ENCODE measurements at places on chromosomes 12 and 14.

DNA sequence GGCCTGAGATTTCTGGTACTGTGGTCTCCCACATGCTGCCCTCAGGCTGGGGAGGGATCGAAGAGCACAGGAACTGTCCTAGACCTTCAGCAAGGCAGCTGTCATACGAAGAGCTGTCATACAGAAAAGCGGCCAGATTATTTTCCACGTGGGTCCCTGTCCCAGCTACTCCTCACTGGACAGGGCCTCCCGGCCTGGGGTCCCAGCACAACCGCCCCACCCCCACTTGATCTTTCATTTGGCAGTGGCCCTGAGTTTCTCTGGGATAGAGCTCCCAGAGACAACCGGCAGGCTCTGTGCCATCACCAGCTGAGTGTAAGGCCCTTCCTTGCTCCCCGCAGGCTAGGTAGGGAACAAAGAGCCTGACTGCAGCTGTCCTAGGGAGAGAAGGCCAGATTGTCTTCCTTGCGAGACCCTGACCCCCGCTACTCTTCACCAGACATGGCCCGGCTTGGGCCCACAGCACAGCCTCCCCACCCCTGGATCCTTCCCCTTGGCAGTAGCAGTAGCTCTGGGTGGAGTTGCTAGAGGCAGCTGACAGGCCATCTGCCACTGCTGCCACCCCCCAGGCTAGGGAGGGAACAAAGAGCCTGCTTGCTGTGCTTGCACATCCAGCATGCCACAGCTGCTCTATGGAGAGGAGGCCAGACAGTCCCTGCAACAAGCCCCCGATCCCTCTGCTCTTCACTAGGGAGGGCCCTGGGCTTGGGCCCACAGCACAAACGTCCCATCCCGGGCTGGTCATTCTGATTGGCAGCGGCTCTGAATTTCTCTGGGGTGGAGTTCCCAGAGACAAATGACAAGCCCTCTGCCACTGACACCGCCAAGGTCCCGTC lies 3.1 kb upstream of the OR4N2 start:
- DNase-seq = no peak

DNA sequence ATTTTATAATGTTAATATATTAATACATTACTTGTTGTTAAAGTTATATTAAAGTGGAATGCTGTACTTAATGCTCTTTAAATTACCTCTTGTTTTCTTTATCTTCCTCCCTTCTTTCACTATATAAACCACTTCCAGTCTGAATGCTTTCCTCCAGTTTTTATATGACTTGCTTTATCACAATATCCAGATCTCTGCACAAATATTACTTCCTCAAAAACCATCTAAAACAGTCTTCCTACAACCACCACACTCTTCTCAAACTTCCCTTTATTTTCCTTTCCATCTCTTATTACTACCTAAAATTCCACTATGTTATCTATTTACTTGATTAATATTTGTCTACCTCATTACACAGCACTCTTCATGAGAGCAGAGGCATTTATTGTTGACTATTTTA lies 956.6 kb downstream of the LRFN5 start:
- no peak for DNase-seq

DNA sequence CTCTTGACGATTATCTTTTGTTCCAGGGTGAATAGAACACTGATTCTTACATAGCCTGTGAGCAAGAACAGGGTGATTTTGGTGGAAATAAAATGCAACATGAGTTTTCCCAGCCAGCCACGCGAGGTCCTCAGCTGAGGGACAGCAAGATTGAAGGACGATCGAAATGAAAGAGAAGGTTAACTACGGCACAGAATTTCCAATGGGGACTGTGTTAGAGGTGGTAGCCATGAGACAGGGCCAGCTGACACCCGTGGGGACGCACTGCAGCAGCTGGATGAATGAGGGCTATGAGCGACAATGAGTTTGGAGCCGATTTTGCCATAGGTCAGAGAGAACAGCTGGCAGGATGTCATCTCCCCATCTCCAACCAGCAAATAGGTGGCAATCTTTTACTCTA lies 243.4 kb upstream of the PELI2 start:
- DNase-seq = no peak

- no peak for DNase-seq
These were observed 126.0 kb upstream of the FRMD6 start for GRCh38 chr14:51525739-51526138.

DNA sequence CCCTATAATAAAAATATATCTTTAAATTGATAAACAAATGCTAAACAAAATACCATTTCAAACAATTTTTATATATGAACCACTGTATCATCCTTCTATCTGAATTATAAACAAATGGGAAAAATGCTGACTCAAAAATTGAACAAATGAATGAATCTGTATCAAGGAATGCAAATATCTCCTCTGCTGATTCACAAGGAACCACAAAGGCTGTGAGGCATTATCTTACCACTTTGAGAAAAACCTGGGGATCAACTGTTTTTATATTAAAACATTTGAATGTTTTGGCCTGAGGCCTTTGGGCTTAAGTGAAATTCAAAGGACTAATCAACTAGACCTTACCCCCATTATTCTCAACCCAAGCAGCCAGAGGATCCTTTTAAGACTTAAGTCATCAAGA lies 86.3 kb downstream of the EML5 start:
- no peak for DNase-seq

- no peak for DNase-seq
These were observed 79.2 kb downstream of the CEP83 start for GRCh38 chr12:94380507-94380906.

- no peak for DNase-seq
These were observed 190.4 kb downstream of the SLC5A8 start for GRCh38 chr12:101019667-101020066.

- DNase-seq = no peak
These were observed 13.8 kb downstream of the NGDN start for GRCh38 chr14:23483236-23483854.

DNA sequence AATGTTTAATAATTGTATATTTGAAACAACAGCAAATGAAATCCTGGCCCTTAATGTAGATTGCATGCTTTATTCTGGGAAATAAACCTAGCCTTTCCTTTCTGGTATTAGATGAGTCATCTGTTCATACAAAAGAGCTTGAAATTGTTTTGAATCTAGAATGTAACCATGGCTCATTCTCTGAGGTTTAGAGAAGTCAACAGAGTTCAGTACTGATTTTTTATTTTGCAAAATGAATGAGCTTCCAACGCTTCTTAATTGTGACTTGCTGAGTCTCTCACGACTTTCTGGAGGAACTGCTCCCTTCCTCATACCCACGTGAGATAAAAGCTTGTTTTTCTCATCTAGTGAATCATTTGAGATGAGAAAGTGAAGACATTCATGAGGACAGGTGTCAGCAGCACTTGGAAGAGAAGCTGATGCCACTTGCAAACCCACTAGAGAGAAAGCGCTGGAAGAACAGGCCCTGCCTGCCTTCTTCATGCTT lies 509.6 kb downstream of the VRK1 start:
- no peak for DNase-seq

GRCh38 chr12:64273527-64274403 lies 51.7 kb upstream of the KICS2 start:
- no peak for DNase-seq

DNA sequence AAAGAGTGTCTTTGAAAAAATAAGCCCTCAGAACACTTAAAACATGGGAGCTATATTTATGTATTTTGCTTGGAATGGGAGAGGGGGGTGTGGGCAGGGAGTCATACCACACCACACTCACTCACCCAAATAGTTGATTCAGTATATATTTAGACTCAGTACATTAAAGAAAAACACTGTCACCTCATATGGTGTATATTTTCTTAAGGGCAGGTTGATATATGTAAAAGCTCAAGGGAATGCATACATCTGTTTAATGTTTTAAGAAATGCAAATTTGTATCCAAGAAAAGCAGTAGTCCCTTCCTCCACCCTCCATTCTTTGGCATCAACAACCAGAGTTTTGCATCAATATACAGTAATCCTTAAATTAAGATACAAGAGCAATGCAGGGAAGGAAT lies 1.4 kb downstream of the NFYB start:
- no peak for DNase-seq

DNA sequence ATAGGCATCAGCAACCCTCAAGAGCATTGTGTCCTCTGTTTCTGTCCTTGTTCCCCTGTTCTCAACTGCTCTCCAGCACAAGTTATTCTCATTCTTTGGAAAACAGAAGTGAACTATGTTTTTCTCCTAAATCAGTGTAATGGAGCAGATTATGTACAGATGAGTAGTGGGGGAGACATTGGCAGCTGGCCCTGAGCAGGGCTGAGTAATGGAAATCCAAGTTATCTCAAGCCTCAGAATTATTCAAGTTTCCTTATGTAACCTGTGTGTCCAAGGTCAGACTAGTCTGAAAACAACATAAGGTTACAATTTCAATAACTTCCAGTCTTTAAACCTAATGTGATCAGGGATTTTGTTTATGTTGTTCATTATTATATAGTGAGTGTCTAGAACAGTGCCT lies 116.1 kb upstream of the FUT8 start:
- DNase-seq = no peak

DNA sequence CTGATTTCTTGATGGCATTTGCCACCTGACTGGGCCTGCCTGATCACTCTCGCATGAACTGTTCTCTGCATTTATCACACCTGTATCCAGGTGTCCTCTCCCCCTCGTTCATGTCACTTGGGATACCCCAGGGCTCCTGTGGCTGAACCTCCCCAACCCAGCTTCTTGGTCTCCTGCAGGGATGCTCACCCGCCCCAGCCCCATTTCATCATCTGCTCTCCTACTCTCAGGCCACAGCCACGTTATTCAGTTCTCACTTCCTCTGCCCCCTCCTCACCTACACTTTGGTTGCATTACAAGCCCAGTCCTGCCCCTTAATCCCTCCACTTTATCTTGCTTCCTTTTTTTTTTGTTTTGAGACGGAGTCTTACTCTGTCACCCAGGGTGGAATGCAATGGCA lies 35.5 kb downstream of the TMBIM6 start:
- DNase-seq = no peak

DNA sequence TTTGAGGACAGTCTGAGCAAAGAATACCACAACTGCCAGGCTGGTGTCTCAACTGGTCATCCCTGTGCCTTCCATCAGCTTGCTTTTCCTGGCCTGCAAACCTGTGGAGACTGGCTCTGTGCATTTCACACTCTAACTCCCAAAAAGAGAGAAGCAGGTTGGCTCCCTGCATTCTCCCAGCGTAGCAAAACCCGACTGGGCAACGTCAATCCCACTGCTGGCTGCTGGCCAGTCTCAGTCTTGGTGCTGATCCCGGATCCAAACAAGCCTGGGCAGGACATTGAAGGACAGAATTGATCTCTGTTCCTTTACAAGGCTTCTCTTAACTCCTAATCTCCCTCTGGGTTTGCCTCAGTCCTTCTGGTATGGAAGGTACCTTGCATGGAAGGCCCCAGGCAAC lies 65.4 kb downstream of the FZD10 start:
- no peak for DNase-seq

GRCh38 chr14:99430491-99430890 lies 50.2 kb downstream of the SETD3 start:
- no peak for DNase-seq

DNA sequence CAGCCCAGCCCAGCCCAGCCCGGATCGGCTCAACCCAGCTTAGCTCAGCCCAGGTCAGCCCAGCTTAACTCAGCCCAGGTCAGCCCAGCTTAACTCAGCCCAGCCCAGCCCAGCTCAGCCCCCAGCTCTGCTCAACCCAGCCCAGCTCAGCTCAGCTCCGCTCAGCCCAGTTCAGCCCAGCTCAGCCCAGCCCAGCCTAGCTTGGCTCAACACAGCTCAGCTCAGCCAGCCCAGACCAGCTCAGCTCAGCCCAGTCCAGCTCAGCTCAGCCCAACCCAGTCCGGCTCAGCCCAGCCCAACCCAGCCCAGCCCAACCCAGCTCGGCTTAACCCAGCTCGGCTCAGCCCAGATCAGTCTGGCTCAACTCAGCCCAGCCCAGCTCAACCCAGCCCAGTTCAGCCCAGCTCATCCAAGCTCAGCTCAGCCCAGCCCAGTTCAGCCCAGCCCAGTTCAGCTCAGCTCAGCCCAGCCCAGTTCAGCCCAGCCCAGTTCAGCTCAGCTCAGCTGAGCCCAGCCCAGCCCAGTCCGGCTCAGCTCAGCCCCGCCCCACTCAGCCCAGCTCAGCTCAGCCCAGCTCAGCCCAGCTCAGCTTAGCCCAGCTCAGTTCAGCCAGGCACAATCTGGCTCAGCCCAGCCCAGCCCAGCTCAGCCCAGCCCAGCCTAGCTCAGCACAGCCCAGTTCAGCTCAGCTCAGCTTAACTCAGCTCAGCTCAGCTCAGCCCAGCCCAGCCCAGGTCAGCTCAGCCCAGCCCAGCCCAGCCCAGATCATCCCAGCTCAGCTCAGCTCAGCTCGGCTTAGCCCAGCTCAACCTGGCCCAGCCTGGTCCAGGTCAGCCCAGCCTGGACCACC lies 331.7 kb downstream of the TMEM121 start:
- no peak for DNase-seq

GRCh38 chr12:120065472-120065871 lies 51.1 kb downstream of the RAB35 start:
- DNase-seq = no peak

DNA sequence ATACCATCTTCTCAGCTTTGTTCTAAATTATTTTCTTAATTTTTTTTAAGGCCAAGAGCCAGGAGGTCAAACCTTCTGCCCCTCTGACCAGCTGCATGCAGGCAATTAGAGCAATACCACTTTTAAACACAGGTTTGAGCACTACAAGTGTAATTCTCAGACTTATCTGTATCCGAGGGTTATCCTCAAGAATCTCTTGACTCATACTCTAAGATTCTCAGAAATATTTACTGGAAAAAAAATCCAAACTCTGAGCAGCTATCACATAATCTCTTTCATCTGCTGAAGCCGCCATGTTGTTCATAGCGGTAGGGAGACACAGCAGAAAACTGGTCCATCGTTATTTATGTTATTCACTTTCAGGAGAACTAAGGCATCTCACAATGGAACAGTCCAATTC lies 27.4 kb upstream of the PTHLH start:
- no peak for DNase-seq

GRCh38 chr14:100750762-100751699 lies 24.3 kb downstream of the DLK1 start:
- no peak for DNase-seq

DNA sequence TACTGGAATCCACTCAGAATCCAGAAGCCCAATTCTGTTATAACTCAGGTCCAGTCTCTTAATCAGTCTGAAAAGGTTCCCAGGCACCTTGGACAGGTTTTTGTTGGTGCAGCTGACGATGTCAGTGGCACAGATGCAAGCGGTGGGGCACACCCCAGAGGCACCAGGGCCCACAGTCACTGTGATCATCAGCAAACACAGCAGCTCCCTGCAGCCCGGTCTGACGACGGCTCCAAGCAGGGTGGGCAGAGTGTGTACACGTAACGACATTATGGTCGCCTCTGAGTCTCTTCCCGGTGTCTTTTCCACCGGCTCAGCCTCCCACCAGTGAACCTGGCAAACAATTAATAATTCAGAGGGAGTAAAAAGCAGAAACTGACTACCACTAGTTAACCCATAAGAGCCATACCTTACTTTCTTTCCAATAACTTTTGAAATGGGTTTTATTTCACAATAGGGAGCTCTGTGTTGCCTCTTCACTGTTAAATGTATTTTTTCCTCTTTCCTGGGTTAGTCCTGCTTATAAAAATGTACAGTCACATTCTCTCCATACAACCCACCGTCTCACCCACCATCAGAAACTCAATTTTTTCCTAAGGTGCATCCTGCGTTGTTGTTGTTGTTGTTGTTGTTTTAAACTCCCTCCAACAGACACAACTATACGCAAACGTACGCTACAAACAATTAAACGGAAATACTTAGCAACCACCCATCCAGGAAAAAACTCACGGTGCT lies 521 bp upstream of the PCED1B start:
- no peak for DNase-seq

- no peak for DNase-seq
These were observed 12.5 kb downstream of the PACS2 start for GRCh38 chr14:105326891-105327694.
